ENCODE measurements at places on chromosomes 5 and 9.

GRCh38 chr5:56522960-56523359 lies 289.8 kb upstream of the ANKRD55 start:
- DNase-seq, result no peak

- no peak for DNase-seq
Measured at GRCh38 chr5:14129123-14129522, 14.0 kb upstream of the TRIO start.

DNA sequence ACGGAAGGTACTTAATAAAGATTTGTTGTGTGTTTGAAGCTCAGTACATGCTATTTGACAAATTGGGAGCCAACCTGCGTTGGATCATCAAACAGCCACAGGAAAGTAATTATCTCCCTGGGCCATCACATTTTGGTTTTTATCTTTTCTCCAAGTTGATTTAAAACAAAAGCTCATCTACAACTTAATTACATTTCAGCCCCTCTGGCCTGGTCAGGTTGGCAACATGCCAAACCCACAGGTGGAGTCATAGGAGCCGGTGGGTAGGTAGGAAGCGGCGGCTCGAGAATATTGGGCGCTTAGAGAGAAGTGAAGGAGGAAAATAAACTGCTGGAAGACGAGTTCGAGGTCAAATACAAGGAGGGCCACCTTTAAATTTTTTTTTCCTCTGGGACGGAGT lies 64.9 kb upstream of the FANCC start:
- DNase-seq, result no peak

GRCh38 chr9:38171926-38172325 lies 102.9 kb upstream of the SHB start:
- no peak for DNase-seq

DNA sequence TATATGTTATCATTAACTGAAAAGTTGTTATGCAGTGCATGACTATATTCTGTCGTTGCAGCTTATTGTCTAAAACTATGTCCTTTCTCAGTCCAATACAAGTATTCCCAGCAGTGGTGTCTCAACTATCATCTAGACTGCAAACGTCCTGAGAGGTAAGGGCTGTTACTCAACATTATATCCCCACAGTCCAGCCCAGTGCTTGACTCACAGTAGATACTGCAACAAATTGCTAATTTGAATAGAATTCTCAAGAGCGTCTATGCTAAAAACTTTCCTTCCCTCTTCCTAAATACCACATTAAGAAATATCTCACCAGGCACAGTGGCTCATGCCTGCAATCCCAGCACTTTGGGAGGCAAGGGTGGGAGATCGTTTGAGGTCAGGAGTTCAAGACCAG lies 37.7 kb upstream of the PCSK5 start:
- DNase-seq, result no peak

DNA sequence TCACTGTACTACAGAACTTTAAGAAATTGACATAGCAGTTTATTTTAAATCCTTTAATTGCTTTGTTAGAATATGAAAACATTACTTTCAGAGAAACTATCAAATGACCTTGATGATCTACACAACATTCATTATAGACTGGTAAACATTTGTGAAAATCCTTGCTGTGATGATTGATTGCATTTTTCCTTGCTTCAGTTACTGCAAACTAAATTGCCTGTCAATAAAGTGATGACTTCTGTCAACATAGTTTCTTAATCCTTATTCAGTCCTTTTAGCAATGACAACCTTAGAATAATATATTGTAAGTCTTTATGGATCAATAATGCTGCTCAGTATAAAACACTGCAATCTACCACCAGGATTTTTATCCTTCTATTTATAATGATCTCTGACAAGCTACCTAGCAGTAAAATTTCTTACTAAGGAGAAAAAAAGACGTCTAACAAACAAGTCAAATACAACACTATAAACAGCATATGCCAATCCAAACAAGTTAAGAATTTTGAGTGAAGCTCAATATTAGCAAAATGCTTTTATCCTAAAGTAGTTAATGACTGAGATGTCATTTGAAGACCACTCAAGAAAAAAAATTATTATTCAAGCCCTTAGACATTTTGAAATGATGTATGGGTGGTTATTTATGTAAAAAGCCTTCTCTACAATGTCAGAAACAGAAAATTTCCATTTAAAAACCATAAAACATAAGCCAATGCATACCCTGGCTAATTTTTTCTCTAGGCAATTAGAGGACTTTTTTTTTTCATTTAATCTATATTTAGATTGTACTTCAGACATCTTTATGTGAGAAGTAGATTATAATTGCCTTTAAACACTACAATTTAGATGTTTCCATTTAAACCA lies 105.5 kb downstream of the FBXL17 start:
- no peak for DNase-seq

- peak; percentile 54 for DNase-seq
Measured at GRCh38 chr5:141637767-141638419, 1.1 kb downstream of the RELL2 start.

GRCh38 chr9:74132986-74133385 lies 364.1 kb upstream of the RORB start:
- DNase-seq, result no peak
